ENCODE measurements at places on chromosomes 6 and 20.

- peak; percentile 28 for DNase-seq
Measured at GRCh38 chr20:13684566-13685222, 46.0 kb upstream of the TASP1 start.

DNA sequence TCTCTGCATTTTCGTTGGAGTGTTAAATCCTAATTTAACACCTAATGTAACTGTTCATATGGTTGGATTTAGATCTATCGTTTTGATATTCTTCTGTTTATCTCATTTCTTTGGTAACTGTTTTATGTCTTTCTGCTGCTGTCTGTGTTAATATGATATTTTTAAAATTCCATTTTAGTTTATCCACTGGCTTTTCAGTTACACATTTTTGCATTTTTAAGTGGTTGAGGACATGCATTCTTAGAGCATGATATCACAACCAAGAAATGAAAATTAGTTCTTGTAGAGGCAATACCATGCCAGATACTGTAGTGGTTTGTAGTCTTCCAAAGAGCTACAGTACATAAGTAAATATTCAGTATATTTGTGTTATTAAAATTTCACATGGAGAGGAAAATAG is 58.6 kb downstream of the LIN28B start:
- no peak for DNase-seq

- DNase-seq, result peak; percentile 69
Measured at GRCh38 chr6:26536571-26537159, 1.5 kb upstream of the HMGN4 start.

GRCh38 chr6:43974643-43975230 is 152.5 kb downstream of the MRPL14 start:
- DNase-seq, result no peak

- DNase-seq, result no peak
Measured at GRCh38 chr6:91653076-91653723, 1066.3 kb upstream of the MAP3K7 start.

DNA sequence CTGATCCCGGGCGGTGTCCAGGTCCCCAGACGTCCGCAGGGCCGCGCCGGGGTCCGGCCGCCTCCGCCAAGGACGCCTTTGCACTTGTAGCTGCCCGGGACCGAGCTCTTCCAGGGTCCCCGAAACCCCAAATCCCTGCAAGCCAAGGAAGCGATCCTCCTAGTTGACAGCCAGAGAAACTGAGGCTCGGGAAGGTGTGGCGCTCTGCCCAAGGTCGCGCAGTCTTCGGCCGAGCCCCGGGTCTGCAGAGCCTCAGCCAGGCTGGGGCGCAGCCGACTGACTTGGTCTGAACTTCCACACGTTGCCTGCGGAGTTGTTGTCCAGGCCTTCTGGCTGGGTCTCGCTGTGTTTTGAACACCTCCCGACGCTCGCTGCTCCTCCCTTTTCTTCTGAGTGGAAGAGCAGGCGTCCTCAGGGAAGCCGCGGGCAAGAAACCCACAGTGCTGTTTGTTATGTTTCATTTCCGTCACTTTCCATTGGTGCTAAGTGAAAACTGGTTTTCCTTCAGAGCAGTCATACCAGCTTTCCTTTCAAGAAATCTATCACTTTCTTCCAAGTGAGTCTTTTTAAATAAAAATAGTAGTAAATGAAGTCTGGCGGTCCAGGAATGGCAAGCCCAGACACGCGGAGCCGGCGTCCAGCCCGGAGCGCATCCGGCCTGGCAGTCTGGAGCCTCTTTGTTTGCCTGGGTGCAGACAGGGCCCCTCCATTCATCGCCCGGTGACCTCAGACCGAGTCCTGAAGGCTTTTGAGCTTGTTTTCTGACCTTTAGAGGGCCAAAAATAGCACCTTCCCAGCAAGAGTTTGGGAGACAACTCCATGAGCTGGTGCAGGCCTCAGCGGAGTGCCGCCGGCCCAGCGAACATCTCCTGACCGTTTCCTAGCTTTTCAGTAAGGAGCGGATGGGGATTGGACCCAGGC is 698 bp downstream of the FAM210B start:
- DNase-seq, result no peak

DNA sequence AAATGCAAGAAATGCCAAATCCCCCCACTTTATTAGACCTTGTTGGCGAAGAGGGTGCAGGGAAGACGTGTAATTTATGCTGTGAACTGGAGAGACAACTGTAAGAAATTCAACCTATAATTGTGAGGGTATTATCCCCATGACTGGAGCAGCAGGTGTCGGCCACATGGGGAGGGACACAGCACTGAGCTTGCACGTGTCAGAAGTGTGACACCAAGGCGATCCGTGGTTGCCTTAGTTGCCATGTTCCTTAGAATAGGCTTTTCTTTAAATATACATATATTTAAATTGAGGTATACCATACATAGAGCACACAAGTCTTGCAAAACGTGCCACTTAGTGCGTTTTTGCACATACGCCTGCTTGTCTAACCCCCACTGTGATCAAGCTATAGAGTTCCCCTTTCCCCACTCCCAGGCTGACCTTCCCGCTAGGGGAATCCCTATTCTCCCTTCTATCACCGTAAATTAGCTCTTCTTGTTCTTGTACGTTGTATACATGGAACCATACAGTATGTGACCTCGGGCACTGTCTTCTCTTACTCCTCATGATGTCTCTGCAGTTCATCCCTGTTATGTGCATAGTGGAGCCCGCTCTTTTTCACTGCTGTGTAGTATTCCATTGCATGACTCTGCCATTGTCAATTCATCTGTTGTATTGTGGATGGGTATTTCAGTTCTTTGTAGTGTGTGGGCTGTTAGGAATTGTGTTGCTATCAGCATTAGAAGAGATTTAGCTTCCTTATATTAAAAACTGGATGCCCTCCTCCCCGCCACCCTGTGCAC is 81.6 kb upstream of the PMEPA1 start:
- DNase-seq, result no peak

GRCh38 chr6:137975188-137975940 is 108.3 kb downstream of the TNFAIP3 start:
- DNase-seq, result peak; percentile 70

GRCh38 chr20:25230166-25230831 is 17.6 kb upstream of the PYGB start:
- no peak for DNase-seq

DNA sequence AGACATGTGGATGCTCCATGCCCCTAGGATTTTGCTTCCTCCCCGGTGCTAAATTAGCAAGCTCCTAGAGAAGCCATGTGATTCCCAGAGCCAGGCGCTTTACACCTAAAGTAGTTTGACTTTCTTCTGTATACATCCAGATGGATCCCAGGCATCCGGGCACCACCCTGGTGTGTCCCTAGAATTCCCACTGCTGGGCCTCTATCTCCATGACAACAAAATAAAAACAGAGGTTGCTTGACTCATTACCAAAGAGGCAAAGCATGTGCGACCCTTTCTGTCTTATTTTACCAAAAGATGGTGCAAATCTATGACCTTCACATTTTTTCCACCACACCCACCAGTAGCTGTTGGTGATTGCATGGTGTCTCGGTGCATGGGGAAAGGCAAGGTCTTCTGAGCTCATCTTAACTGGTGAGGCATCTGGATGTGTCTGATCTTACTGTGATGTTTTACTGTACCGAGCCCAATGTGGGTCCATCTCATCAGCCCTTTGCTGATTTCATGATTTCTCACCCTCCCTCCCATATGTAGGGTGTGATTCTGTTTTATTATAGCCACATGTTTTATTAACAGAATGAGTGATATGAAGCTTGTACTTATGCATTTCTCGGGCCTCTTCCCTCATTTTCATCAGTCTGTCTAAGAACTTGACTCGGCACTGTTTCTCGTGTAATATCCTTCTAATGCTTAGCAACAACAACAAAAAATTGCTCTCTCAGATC is 27.4 kb upstream of the VAPB start:
- DNase-seq, result no peak

Measured in activated CD4-positive, alpha-beta T cell treated with anti-CD3 and anti-CD28 coated beads, Interleukin-2, amount 50 U/mL, for 16 hours (primary cell).